ENCODE measurements at places on chromosomes 6 and 20.

DNA sequence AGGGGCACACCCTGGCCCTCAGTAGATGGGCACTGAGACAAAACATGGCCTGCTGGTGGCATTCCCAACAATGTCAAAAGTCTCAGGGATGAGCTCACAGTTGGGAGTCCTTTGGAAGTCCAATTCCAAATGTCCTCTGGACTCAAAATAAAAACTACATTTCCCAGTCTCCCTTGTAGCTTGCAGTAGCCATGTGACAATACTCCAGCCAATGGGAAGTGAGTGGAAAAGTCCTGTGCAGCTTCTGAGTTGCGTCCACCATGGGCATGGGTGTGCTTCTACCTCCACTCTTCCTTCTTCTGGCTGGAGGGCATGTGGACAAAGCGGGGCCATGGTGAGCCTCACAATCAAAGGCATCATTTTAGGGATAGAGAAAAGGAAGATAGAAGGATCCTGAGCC, 5.8 kb upstream of the ADAM33 start:
- DNase-seq = no peak

GRCh38 chr6:87701344-87701675, 723 bp downstream of the AKIRIN2 start:
- no peak for DNase-seq

GRCh38 chr6:37934276-37934675, 114.7 kb downstream of the ZFAND3 start:
- no peak for DNase-seq

GRCh38 chr6:163288915-163289314, 125.6 kb upstream of the QKI start:
- DNase-seq = no peak

DNA sequence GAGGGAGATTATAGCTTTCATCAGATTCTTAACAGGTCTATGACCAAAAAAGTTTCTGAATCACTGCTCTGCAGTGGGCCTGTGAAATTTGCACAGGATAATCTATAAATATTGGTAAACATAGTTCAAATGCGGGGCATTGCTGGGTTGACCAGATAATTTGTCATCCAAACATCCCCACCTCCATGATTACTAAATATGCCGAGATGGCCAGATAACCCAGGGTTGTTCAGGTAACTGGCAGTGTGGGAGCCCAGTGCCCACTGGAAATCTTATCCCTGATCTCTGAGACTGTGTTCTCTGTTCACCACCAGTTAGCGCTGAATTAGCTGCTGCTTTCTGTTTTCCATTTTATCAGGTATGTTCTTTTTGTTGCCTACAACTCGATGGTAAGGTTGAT, 21.4 kb downstream of the PTK7 start:
- no peak for DNase-seq

DNA sequence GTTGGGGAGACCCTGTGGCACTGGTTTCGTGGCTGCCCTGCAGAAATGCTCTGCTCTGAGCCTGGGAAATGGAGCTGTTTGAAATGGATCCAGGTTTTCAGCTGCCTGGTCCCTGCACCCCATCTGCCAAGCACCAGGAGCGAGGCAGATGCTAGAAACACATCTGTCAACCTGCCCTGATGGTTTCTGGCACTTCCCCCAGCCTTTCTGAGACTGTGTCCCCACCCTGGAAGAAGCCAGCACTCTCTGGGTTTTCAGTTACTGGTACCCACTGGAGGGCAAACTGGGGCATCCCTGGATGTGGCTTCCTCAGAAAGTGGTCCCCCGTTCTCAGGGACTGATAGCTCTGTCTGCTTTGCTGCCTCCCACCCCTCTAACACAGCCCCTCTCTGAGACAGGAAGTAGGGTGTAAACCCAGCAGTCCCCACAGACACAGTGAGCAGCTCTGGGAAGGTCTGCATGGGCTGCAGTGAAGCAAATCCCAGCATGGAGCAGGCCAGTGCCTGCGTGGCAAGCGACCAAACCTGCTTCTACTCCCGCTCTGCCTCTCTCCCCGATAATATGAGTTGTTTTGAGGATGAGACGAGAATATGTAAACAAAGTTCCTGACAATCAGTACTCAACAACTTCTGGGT, 54.2 kb upstream of the MAFB start:
- DNase-seq = no peak

DNA sequence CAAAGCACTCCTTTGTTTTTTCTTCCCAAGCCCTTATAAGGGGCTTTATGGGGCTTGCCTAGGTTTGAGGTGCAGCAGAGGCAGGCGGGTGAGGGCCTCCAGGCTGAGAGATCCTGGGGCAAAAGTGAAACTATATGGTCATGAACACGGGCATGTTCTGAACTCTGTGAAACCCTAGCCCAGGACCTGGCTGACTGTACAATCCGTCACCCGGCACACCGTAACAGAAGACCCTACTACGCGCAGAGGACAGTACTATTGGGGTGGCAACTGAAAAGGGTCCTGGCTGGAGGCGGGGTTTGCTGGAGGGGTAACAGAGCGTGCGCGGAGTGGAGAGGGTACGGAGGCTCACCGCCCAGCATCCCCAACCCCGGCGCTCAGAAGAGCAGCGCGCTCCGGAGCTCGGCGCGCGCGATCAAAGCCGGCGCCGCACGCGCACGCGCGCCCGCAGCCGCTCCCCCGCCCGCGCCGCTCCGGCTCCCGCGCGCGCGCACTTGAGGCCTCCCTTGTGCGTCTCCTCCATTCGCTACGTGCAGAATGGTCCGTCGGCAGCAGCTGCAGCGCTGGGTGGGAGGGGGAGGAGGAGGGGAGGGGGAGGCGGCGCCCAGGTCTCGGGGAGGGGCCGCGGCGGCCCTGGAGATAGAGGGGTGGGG, 54.2 kb downstream of the MRPL14 start:
- no peak for DNase-seq

DNA sequence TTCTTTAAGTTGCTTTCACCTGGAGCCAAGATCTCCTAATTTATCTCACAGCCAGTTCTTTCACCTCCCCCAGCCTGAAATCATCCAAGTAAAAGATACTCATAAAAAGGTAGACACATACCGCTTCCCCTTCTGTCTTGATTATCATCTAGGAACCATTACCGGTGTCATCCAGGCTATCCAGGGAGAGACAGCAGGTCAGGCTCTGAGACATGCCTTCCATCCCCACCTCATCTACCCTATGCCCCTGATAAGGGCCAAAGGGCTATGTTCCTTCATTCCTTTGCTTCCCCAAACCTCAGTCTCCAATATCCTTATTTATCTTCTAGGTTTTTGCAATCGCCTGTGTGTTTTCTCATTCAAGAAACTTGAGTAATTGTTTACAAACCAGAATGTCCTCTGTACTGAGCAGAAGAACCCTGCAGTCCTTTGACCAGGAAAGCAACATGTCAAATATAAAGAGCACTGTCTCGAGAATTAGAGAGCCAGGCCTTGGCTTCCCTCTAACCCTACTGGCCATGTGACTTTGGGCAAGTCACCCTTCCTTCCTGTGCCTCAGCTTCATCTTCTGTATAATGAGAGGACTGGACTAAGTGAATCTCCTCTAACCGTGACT, 41.0 kb downstream of the TNFRSF21 start:
- DNase-seq = no peak

- no peak for DNase-seq
Observed at GRCh38 chr6:119497988-119498727, 148.6 kb upstream of the MAN1A1 start.

DNA sequence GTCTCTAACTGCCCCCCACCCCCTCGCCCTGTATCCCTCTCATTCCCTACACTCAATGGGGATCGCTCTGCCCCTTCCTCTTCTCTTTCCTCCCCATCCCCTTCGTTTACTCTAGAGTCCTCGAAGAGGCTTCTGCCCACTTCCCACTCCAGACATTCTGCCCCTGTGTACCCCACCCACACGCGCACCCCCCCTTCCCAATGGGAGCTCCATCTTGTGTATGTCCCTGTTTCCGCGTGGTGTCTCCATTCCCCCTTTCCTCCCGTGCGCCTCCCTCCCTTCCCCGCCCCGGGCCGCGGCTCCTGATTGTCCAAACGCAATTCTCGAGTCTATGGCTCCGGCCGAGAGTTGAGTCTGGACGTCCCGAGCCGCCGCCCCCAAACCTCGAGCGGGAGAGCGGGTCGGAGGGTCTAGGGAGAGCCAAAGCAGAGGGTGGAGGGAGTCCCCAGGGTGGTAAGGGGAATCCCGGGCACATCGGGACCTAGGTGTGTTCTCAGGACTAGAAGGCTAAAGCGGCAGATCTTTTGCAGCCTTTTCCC, 679 bp upstream of the RING1 start:
- DNase-seq = no peak

DNA sequence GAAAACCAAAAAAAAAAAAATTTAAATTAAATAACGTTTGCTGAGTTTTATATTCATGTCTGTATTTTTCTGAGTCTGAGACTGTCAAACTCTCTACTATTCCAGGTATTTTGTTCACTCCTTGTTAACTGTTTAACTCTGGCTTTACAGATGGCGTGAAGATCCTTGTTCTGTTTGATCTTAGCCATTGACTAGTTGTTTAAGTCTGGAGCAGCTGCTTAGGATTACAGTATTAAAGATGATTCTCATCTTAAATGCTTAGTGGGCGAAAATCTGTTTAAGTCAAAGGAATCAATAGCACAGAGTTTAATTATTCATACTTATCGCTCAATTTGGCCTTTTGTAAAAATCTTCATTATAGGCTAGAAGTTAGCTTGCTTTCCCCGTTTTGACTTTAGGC, 2.4 kb downstream of the PHACTR2 start:
- DNase-seq = no peak

DNA sequence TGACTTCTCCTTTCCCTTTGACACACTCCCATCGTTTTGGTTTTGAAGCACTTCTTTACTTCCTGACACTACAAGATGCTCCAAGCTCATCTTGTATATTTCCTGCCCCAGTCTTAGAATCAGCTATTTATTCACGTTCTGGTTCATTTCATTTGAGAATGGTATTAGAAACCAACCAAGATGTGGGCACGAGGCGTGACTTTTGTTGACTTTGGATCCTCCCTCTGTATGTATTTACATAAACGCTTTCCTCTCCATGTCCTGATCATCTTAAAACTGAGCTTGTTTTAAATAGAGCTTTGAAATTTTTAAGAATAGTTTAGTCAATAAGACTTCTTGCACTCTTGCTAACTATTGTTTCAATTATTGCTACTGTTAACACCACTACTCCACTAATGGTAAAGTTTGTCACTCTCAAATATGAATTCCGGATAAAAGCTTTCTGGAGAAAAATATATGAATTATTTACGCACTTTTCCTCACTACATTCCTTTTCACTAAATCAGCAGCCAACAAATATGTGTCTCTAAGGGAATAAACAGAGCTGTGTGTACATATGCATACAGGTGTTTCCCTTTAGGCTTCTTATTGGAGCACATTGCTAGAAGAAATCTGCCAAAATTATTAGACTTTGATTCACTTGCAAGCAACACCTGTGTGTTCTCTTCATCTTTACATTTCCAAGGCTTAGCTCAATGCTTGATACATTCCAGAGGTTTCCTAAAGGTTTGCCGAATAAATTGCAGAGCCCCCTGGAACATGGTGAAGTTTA, 77.3 kb upstream of the TMEM244 start:
- no peak for DNase-seq

DNA sequence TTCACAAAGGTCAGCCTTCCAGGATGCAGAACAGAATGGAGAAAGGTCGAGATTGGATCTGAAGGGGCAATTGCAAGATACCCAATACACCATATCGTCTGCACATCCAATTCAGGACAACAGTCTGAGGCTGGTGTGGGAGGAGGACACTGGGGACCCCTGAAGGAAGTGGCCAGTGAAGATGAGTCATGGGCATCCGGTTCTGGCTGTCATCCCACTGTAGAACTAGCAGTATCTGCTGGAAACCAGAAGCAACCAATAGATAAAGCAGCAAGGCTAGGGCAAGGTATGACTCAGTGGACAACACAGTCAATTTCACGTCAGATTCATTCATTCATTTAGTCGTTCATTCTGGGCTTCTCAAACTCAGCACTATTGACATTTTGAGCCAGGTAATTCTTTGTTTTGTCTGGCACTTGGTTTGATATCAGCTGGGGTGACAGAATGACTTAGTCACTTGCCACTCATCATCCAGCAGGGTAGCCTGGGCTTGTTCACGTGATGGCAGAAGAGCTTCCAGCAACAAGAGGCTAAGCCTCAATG, 30.3 kb upstream of the SHLD1 start:
- peak; percentile 25 for DNase-seq

GRCh38 chr6:45714006-45714730, 301.5 kb downstream of the CLIC5 start:
- no peak for DNase-seq

GRCh38 chr20:43550456-43550855, 8.4 kb upstream of the SGK2 start:
- no peak for DNase-seq

GRCh38 chr6:83199173-83199862, 6.2 kb downstream of the RWDD2A start:
- no peak for DNase-seq

GRCh38 chr6:117483645-117484016, 1.2 kb downstream of the DCBLD1 start:
- no peak for DNase-seq

DNA sequence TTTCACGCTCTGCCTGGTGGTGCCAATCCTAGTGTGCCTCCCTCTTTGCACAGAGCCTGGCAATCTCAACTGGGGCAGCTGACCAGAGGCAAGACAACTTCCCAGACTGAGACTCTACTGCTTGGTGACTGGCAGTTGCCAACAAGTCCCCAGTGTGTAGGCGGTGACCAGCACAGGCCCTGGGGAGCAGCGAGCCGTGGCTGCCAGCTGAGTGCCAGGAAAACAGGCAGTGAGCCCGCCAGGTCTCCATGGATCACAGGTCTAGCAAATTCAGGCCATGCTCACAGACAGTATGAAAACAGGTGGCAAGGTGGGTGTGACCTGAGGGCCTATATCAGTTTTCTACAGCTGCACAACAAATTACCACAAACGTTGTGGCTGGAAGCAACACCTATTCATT, 289.9 kb downstream of the KIF16B start:
- no peak for DNase-seq

DNA sequence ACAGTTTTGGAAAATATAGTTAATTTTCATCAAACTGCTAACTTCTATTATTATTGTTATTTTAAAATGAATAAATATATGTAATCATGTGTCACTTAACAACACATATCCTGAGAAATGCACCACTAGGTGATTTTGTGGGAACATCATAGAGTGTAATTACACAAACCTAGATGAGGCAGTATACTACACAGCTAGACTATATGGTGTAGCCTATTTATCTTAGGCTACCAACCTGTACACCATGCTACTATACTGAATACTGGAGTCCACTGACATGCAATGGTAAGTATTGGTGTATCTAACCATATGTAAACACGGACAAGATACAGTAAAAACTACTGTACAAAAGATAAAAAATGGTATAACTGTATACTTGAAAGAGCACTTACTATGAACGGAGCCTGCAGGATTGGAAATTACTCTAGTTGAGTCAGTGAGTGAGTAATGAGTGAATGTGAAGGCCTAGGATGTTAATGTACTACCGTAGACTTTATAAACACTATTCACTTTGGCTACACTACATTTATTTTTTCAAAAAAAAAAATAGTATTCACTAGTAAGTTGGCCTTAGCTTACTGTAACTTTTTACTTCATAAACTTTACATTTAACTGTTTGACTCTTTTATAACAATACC, 72.4 kb downstream of the ASCC3 start:
- no peak for DNase-seq

GRCh38 chr6:151056230-151056907, 183.4 kb upstream of the AKAP12 start:
- no peak for DNase-seq

GRCh38 chr6:105626295-105627158, 223.6 kb upstream of the PREP start:
- DNase-seq = no peak

All from DMS153 (cell line).